ENCODE measurements at places on chromosomes 4 and X.

DNA sequence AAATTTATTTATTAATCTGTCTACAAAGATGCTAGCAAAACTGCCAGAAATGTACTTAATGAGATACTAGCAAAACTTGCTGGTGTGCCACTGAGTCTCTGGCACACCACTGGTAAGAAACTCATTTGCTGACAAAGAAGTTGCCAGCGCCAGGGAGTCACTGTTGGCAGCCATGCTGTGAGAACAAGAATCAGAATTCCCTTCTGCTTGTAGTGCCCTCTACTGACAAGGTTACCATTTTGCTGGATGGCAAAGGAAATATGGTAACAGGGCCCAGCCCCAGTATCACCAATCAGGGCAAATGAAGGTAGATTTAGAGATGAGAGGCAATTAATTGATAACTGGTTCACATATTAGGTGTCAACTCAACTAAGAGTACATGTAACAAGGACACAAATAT, 750.1 kb upstream of the ADGRL3 start:
- no peak for DNase-seq

DNA sequence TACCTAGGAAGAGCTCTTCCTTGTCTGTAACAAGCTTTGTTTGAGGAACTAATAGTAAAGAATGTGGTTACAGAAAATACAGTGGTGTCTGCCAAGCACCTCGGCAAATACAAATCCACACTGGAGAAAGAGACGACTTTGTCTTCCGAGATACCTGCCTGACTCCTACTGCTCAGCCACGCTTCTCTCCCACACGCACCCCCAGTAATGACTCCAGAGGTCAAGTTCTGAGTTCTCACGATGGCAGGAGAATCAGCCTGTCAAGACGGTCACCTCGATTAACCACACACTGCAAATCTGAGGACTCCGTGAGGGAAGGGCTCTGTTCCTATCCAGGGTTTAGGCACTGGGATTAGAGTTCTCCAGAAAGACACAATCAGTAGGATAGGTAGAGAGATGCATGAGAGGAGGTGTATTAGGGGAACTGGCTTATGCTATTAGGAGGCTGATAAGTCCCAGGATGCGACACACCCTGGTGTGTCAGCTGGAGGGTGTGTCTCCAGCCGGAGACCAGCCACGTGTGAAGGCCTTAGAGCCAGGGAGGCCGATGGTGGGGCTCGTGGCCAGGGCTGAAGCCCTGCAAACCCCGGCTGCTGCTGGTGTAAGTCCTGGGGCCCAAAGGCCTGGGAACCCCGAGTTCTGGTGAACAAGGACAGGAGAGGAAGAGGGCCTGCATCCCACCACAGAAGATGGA, 8.4 kb upstream of the TRIML2 start:
- DNase-seq, result no peak

DNA sequence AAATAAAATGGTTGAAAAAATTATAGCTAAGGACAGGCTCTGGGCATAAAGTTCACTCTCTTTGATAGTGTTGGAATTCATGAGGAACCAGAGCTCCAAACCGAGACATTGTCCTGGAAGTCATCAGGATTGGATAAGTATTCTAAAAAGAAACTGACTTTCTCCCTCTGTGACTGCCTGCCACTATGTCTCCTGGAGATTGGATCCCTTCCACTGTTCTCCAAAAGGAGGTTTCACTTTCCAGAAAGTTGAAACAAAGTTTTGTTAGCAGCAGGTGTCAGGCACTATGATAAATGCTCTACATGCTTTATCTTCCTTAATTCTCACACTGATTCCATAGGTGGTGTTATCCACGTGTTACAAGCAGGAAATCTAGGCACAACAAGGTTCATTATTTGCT, 16.8 kb downstream of the BANK1 start:
- DNase-seq, result no peak

- DNase-seq, result no peak
Observed at GRCh38 chr4:26197018-26197779, 123.6 kb upstream of the RBPJ start.

GRCh38 chrX:124829930-124830329, 483.6 kb downstream of the SH2D1A start:
- no peak for DNase-seq

- no peak for DNase-seq
Observed at GRCh38 chr4:48205107-48205506, 64.5 kb downstream of the TEC start.

- no peak for DNase-seq
Observed at GRCh38 chr4:42436928-42437565, 39.8 kb downstream of the SHISA3 start.

GRCh38 chrX:37785569-37785968, 5.7 kb downstream of the CYBB start:
- DNase-seq, result no peak

DNA sequence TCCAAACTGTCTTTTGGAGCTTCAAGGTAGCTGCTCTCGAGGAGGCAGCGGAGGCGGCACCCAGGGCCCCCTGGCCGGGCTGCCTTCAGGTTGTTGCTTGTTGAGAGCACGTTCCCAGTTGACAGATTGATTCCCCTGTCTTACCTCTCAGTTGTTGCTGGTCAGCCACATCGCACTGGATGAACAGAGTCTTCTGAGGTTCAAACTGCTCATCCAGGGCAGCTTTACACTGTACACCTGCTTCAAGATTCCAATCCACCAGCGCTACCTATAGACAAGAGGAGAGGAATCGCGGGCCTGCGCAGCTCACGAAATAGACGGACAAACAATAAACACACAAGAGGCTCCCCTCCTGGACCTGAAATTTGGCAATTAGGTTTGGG, 497 bp downstream of the HPGD start:
- DNase-seq, result no peak

DNA sequence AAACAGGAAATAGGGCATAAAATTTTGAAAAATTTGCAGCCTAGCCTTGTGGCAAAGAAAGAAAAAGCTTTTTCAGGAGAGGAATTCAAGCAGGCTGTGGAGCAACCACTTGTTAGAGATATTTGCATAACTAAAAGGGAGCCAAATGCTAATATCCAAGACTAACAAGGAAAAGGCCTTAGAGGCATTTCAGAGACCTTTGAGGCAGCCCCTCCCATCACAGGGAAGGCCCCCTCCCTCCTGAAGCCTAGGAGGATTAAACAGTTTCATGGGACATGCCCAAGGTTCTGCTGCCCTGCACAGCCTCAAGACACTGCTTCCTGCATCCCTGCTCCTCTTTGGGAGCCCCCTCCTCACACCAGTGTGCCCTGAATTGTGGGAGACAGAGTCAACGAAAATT, 275.4 kb upstream of the SFRP2 start:
- no peak for DNase-seq

Measured in CMK (cell line).